Endothelial cell (in vitro differentiated cells): ENCODE measurements at places on chromosomes 11 and 22. TPM values are rescaled to one million over a fixed set of nuclear protein-coding genes. Genes with fewer than 3 reads are reported as not detected.
A peak's percentile ranks its signal among the peaks of the same experiment; 100 is the strongest.

The TYMP gene
- 6.3 TPM for total RNA-seq

- no peak overlapping the region for H3K4me3 ChIP-seq
- H3K27me3 ChIP-seq: no peaks in the 10 kb centered on the region
- peaks cover 4% of the 10 kb centered on the region for H3K36me3 ChIP-seq
Observed at GRCh38 chr11:31972623-31973022, 118.3 kb upstream of the RCN1 start.

GRCh38 chr11:37942081-37942480, 1344.0 kb upstream of the RAG2 start:
- no peaks in the 10 kb centered on the region for H3K36me3 ChIP-seq
- no peaks in the 10 kb centered on the region for H3K4me1 ChIP-seq
- H3K27me3 ChIP-seq: no peaks in the 10 kb centered on the region
- H3K4me3 ChIP-seq: no peak overlapping the region
- DNase-seq: no peak
- no peak overlapping the region for H3K27ac ChIP-seq

- peaks cover 3% of the 10 kb centered on the region for H3K4me1 ChIP-seq
- no peak for DNase-seq
- no peak overlapping the region for H3K4me3 ChIP-seq
- no peak overlapping the region for H3K27ac ChIP-seq
Observed at GRCh38 chr22:29055192-29055830, 6.3 kb downstream of the C22orf31 start.

GRCh38 chr22:38298312-38299005, 18.8 kb downstream of the CSNK1E start:
- H3K4me3 ChIP-seq: no peak overlapping the region
- H3K27ac ChIP-seq: no peak overlapping the region
- no peaks in the 10 kb centered on the region for H3K4me1 ChIP-seq
- peaks cover 12% of the 10 kb centered on the region for H3K27me3 ChIP-seq

- no peak overlapping the region for H3K4me3 ChIP-seq
- peaks cover 2% of the 10 kb centered on the region for H3K27me3 ChIP-seq
- peaks cover 8% of the 10 kb centered on the region for H3K4me1 ChIP-seq
- H3K36me3 ChIP-seq: no peaks in the 10 kb centered on the region
Observed at GRCh38 chr11:74574563-74574962, 17.8 kb upstream of the POLD3 start.

The METTL15 gene
- 8.8 TPM for total RNA-seq

DNA sequence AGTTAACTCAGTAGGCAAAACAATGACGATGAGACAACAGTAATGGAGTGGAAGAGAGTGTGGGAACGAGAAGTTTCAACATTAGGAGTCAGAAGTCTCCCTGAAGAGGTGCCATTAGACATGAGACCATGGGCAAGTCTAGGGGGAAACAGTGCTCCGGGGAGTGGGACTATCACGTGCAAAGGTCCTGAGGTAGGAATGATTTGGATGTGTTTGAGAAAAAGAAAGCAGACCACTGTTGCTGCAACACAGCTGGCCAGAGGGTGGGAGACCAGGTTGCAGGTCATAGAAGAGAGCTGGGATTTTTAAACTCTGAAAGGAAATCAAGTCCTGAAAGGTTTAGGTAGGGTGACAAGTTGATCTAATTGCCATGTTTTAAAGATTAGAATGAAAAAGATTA, 63.0 kb downstream of the NAV2 start:
- peak overlapping the region; percentile 4 for H3K27ac ChIP-seq
- H3K4me1 ChIP-seq: peaks cover 13% of the 10 kb centered on the region
- DNase-seq: no peak
- peak overlapping the region; percentile 80 for H3K4me3 ChIP-seq
- peaks cover 16% of the 10 kb centered on the region for H3K27me3 ChIP-seq

DNA sequence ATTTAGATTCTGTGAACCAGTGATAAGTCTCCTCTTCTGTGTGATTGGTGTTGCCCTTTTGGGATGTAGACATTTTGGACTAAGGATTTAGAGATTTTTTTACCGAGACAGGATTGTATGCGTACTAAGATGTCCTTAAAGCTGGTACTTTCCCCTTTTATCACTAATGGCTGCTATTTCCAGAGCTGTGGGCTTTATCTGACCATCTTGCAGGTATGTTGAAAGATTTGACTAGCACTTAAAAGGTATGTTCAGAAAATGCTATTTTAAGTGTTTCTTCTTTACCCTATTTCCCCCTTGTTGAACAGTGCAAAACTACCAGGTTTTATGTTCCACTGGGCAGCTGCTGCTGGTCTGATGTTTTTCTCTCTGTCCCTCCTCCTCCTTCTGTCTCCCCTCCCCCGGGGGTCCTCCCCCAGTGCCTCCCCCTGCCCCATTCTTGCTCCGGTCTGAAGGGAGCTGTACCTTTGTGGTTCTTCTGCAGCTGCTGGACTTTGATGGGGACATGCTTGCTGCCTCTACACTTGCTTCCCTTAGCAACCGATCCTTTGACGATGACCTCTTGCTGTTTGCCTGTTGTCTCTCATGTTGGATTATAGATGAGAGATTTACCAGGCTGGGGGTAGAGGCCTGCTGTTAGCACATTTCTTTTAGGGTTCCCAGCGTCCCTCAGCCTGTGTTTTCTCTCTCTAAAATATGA, 59.6 kb downstream of the ZNRF3 start:
- H3K27me3 ChIP-seq: peaks cover 3% of the 10 kb centered on the region
- no peak overlapping the region for H3K4me3 ChIP-seq
- peaks cover 8% of the 10 kb centered on the region for H3K36me3 ChIP-seq

The APOA4 gene
- total RNA-seq: not detected

DNA sequence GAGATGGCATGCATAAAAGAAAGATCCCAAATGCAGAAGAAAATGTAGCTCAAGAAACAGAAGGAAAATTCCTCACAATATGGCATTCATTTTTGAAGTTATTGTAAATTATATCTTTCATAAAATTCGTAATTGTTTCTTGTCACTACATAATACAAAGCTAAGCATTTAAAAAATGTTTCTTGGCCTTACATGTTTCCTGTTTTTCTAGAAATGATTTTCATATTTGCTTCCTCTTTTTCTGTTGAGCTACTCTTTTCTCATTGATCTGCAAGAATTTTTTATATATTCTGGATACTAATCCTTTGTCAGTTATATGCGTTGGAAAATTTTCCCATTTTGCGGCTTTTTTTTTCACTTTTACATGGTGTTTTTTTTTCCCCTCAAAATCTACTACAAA, 48.0 kb downstream of the ENTHD1 start:
- no peak overlapping the region for H3K4me3 ChIP-seq
- H3K36me3 ChIP-seq: no peaks in the 10 kb centered on the region
- DNase-seq: no peak
- peaks cover 1% of the 10 kb centered on the region for H3K27me3 ChIP-seq
- H3K4me1 ChIP-seq: no peaks in the 10 kb centered on the region
- H3K27ac ChIP-seq: no peak overlapping the region

The IL17REL gene
- 0.15 TPM for total RNA-seq

DNA sequence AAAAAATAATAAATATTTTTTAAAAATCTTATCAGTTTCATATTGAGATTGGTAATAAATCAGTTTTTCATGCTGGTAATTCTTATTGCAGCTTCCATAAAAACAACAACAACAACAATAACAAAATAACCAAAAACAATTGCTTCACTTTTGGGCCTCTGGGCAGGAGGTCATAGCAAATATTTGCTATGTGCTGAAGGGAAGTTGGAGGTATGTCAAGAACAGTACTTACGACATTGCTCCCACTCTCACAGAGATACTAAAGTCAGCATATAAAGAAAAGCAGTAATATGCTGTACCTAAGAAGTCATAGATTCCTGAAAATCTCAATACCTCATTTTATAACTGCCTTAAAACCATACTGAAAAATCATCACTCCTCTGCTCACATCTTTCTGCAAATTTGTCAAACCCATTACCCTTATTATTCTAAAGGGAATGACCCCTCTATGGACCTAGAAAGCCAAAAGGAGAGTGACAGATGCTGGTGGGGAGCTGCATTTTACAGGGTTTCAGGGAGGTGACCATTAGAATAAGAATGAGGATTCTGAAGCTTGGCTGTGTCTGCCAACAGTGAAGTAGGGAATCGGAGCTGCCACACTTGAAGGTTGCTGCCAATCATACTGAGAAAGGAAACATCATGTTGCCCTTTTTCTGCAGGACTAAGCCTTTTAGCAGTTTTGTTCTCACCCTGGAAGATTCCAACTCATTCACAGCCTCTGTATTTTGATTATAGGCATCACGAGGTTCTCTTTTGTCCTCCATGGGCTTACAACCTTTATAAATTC, 742.9 kb downstream of the LRRC4C start:
- no peaks in the 10 kb centered on the region for H3K36me3 ChIP-seq
- H3K27me3 ChIP-seq: no peaks in the 10 kb centered on the region
- H3K4me1 ChIP-seq: no peaks in the 10 kb centered on the region
- no peak overlapping the region for H3K4me3 ChIP-seq

The TRIM6 gene
- total RNA-seq: 10.1 TPM

DNA sequence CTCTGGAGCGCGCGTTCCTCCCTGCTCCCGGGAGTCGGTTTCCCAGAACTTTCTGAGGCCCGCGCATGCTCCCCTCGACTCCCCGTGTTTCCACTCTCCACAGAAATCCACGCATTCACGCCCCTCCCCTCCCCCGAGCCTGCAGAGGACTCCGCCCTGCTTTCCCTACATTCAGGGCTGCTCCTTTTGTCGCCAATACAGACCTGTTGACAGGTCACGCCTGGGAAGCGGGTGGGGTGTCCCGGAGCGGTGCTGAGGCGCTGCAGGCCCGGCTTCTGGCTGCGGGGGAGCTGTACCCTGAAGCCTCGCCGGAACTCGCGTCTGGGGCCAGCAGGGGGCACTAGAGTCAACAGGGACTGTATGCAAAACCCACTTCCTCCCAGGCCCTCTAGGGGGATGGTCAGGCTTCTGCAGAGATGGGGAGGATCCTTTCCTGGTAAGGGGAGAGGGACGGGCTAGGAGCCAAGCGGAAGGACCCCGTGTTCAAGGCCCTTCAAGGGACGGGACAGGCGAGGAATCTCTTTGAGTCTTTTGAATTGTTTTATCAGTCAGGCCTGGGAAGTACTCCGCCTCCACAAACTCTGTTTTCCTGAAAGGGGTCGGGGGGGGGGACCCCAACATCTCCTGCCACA, at the start of gene PRAME:
Gene PRAME, minus strand, starts transcription at position 294 of the 632 bp plus-strand sequence. CDS start 2,433 bp downstream, outside the sequence.
- DNase-seq: peak; percentile 56
- H3K27me3 ChIP-seq: peaks cover 3% of the 10 kb centered on the region
- no peaks in the 10 kb centered on the region for H3K36me3 ChIP-seq
- H3K4me1 ChIP-seq: no peaks in the 10 kb centered on the region
